ENCODE measurements at places on chromosomes 4 and X.

- no peak for DNase-seq
These were observed 124.6 kb downstream of the NSUN7 start for GRCh38 chr4:40874331-40874730.

- DNase-seq = no peak
These were observed 1239.7 kb downstream of the C4orf33 start for GRCh38 chr4:130335417-130336194.

GRCh38 chr4:38967260-38968095, 64.7 kb downstream of the TMEM156 start:
- no peak for DNase-seq

GRCh38 chrX:77640702-77641101, 145.3 kb downstream of the ATRX start:
- DNase-seq = no peak

GRCh38 chrX:115503099-115503498, 57.9 kb upstream of the PLS3 start:
- DNase-seq = no peak

DNA sequence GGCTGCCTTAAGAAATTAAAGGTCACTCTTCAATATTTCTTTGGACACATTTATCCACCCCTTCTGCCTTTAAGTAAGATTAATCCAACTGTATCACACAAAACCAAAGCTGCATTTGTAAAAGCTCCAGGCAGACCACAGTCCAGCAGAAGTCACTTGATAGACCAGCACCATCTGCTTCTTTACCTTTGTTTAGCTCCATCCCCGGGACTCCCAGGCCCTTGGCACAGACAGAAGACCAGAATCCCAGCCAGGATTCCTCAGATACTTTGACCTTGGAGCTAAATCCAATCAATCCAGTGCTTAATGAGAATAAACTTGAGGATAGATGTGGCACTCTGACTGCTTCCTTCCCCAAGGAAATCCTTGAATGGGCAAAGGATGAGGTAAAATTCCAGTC, 333.1 kb upstream of the RASGEF1B start:
- DNase-seq = no peak

All from mucosa of descending colon (tissue), 3 donors.